ENCODE measurements at places on chromosomes 1 and 21.

DNA sequence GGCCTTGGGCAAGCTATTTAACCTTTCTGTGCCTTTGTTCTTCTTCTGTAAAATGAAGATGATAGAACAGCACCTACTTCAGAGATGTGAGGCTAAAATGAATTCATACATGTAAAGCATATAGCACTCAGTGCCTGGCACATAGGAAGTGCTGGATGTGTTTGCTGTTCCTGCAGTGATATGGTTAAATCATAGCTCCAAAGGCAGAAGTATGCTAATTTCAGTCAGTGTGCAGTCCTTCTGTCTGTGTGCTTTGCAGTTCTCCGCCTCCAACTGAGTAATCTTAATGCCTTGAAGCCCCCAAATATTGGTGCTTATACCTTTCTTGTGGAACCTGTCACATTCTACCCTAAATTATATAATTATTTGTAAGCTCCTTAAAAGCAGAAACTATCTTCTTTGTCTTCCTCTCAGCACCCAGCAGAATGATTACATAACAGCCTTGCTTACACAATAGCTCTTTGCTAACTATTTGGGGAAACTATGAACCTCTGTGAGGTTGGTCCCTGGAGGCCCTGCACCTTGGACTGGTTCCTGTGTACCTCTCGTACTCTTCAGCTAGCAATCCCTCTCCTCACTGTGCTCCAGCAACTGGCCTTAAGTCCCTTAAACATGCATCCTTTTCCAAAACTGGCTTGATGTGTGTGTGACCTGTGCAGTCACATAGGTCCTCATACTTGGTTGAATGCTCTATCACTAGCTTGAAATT lies 57.0 kb upstream of the CACYBP start:
- DNase-seq: no peak

DNA sequence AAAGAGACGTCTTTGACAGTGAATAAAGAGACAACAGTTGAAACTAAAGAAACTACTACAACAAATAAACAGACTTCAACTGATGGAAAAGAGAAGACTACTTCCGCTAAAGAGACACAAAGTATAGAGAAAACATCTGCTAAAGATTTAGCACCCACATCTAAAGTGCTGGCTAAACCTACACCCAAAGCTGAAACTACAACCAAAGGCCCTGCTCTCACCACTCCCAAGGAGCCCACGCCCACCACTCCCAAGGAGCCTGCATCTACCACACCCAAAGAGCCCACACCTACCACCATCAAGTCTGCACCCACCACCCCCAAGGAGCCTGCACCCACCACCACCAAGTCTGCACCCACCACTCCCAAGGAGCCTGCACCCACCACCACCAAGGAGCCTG lies 68.5 kb downstream of the TPR start:
- no peak for DNase-seq

DNA sequence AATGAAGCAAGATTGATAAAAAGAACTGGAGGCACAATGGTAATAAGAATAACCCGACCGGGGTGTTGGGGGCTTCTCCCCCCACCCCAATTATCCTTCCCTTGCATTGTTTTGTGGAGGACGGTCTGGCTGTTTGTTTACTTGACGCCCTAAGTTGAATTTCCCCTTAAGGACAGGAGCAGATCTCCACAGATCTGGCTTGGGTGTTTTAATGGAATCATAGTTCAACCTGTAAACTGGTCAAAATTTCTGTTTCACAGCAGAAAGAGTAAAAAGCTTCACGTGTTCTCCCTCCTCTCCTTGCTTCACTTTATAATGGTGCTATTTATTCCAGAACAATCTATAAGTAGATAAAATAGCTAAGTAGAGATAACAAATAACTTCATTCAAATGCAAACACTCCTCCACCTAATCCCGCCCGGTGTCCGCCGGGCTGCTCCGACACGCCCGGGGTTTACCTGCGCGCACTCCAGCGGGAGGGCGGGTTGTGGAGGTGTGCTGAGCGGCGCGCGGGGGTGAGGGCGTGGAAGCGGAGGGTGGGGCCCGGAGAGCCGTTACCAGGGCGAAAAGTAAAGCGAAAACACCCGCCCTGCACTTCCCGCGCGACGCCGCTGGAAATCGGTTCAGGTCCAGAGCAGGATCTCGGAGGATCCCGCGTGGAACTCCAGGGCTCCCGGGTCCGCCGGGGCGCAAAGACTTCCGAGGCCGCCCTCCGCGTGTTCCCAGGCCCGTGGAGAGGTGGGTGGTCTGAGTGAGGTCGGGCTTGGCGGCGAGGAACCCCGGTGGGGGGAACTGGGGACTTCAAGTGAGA lies 2.0 kb upstream of the ATF3 start:
- no peak for DNase-seq

- DNase-seq: no peak
These were observed 243 bp downstream of the C1orf21 start for GRCh38 chr1:184387069-184387475.

DNA sequence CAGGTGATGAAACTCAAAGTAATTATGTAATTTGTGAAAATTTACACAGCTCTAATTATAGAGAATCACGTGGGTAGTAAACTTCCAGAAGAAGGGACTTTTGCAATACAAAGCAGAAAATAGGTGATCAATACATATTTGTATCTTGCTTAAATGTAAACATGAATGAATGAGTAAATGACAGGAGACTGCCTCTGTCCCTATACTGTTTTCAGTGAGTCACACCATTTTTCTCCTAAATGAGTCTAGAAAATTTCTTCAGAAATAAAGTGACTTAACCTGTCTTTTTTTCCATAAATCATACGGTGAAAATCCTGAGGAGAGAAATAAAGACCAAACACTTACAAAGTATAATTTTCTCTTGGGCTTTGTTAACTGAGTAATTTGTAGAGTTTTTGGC lies 11.9 kb downstream of the RAP1A start:
- DNase-seq: no peak
